Gastroesophageal sphincter (tissue), 4 donors: ENCODE measurements at places on chromosomes 16 and 17.

DNA sequence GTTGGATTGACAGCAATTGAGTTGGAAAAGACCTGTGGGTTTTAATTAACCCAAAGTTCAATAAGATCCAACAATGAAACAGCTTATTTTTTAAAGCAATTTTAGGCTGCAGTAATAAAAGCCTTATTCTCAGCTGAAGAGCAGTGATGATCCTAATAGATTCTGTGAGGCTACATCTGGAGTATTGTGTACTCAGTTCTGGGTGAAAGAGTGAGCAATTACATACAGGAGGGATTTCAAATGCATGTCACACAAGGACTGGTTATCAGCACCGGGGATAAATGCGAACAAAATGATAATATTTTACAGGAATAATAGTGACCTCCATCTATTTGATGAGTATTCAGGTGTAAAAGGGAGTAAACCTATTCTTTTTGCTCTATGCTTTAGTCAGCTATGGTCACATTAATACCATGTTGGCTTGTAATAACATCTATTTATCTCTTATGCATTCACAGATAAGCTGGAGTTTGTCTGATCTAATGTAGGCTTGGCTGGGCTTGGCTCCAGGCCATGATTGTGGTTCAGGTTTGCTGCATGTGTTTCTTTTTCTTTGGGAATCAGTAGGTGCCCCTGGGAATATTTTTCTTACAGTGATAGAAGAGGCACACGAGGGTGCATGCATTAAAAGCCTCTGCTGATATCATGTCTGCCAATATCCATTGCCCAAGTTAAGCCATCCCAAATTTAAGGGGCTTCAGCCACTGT, 22.2 kb upstream of the TOX3 start:
- no peak overlapping the region for H3K27ac ChIP-seq
- no peaks in the 10 kb centered on the region for H3K36me3 ChIP-seq
- no peaks in the 10 kb centered on the region for H3K4me1 ChIP-seq
- no peak for ATAC-seq
- H3K4me3 ChIP-seq: no peak overlapping the region

DNA sequence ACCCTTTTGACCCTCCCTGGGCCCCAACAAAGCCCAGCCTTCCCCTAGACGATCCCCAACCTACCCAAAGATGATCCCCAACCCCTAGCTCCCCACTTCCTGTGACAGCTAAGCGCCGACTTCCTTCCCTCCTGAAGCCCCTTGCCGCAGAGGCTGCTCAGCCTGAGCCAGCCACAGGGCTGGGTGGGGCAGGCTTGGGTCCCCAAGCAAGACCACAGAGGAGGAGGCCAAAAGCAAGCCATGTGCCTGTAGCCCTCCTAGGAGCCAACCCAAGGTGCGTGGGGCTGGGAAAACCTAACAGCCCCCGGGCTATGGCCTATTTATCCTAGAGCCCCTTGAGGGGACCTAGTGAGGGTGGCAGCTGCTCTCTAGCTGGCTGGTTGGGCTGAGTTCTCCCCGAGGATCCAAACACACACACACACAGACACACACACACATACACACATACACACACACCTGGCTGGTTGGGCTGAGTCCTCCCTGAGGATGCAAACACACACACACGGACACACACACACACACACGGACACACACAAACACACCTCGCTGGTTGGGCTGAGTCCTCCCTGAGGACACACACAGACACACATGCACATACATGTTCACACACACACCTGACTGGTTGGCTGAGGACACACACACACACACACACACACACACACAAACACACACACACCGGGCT, 4.8 kb downstream of the ARRB2 start:
- no peak for ATAC-seq
- no peaks in the 10 kb centered on the region for H3K27me3 ChIP-seq
- H3K27ac ChIP-seq: peak overlapping the region; percentile 21
- H3K36me3 ChIP-seq: no peaks in the 10 kb centered on the region

DNA sequence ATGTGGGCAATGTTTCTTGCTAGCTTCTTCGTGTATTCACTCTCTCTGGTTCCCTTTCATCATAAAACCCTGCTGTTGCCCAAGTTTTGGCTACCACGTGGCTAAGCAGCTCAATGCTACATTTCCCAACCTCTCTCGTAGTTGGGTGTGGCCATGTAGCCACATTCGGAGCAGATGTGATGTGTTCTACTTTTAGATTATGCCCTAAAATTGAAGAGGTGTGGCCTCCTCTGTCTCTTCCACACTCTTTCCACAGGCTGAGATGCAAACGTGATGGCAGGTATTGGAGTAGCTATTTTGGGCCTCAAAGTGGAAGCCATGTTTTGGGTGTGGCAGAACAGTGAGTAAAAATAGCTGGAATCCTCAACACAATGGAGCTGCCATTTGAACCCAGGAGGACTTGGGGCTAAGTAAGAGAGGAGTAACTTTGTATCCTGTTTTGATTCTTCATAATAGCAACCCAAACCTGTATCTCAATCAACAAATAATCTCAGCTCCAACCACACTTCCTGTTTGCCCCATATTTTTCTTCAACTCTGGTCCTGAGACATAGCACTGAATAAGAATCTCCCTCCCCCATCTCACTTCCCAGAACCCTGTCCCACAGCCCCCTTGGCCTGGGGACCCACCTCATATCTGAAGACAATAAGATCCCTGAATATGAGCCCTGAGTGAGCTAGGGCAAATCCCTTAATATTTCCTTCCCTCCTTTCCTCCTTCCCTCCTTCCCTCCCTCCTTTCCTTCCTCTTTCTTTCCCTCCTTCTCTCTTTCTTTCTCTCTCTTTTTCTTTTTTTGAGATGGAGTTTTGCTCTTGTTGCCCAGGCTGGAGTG, 4.0 kb downstream of the NUPR1 start:
- peak; percentile 58 for ATAC-seq
- H3K27me3 ChIP-seq: no peaks in the 10 kb centered on the region
- H3K27ac ChIP-seq: peak overlapping the region; percentile 76
- no peak overlapping the region for H3K4me3 ChIP-seq

DNA sequence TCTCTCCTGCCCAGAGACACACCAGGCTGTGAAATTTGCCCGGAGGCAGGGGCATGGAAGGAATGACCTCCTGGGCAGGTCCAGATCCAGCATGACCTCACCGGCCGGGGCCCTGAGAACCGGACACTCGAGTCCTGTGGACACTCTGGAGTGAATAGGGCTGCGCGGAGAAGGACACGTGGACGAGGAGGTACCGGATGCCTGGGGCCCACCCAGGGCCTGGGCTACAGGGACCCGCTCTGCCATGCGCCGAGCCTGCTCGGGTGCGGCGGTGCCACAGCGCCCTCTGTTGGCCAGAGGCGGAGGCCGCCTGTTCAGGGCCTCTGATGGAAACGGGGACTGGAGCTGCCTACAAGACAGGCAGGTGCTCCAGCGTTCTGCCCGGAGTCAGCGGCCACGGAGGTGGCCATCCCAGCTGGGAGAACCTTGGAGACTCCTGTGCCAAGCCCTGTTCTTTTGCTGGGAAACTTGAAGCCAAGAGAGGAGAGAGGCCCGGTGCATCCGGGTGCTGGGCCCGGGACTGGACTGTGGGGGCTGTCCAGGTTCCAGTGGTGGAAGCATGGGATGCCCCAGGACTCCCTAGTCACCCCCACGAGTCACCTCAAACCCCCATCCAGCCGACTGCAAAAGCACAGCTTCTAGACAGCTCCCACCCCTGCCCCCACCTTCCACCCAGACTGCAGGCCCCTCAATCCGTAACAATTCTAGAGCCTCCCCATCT, 19.3 kb upstream of the NXPH3 start:
- ATAC-seq: peak; percentile 80
- no peaks in the 10 kb centered on the region for H3K4me1 ChIP-seq
- no peaks in the 10 kb centered on the region for H3K36me3 ChIP-seq
- peaks cover 6% of the 10 kb centered on the region for H3K27me3 ChIP-seq
- H3K4me3 ChIP-seq: no peak overlapping the region

- H3K4me3 ChIP-seq: no peak overlapping the region
- H3K4me1 ChIP-seq: no peaks in the 10 kb centered on the region
- ATAC-seq: no peak
- H3K27ac ChIP-seq: no peak overlapping the region
- no peaks in the 10 kb centered on the region for H3K27me3 ChIP-seq
- H3K36me3 ChIP-seq: no peaks in the 10 kb centered on the region
These were observed 68.1 kb downstream of the NDEL1 start for GRCh38 chr17:8503807-8504206.

DNA sequence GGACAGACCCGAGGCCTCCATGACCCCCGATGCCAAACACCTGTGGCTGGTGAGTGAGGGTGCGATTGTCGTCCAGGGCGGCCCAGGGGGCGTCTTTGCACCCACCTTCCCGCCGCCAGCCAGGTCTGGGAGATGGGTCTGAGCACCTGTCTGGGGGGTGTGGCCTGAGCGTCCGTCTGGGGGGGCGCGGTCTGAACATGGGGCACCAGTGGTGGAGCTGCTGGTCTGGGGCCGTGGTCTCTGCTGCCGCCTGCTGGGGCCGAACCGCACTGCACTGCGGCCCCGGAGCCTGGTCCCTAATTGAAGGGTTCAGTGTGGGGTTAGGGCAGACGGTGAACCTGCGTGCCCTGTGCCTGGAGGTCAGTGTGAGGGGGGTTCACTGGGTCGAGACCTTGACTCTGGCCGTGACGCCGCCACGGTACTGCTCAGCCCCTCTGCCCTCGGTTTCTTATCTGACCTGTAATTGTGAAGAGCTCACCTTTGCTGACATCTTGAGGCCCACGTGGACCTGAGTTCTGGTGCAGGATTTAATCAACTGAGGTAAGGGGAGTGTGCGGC, 12.6 kb upstream of the TCF25 start:
- H3K27me3 ChIP-seq: no peaks in the 10 kb centered on the region
- no peak overlapping the region for H3K4me3 ChIP-seq
- ATAC-seq: peak; percentile 67
- H3K36me3 ChIP-seq: no peaks in the 10 kb centered on the region

DNA sequence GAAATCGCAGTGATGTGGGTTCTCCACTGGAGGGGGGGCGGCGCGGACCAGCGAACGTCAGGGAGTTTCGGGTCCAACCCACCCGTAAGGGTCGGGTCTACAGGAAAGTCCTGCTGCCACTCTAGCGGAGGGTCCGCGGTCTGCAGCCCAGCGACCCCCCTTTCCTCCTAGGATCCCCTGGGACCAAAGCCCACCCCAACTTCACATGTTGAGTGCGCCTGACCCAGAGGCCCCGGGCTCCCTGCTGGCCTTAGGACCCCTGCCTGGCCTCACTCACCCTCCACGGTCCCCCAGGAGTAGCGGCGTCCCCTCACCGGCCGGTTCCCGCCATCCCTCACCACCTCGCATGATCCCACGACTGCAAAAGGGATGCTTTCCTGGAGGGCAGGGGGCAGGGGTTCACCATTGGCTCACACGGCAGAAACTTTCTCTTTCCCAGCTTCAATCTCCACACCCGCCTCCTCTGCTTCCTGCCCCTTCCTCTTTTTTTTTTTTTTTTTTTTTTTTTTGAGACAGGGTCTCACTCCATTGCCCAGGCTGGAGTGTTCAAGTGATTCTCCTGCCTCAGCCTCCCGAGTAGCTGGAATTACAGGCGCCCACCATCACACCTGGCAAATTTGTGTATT, 3.1 kb downstream of the SEPTIN1 start:
- H3K36me3 ChIP-seq: no peaks in the 10 kb centered on the region
- peak overlapping the region; percentile 83 for H3K27ac ChIP-seq
- peaks cover 51% of the 10 kb centered on the region for H3K4me1 ChIP-seq
- peak overlapping the region; percentile 44 for H3K4me3 ChIP-seq
- H3K27me3 ChIP-seq: no peaks in the 10 kb centered on the region

DNA sequence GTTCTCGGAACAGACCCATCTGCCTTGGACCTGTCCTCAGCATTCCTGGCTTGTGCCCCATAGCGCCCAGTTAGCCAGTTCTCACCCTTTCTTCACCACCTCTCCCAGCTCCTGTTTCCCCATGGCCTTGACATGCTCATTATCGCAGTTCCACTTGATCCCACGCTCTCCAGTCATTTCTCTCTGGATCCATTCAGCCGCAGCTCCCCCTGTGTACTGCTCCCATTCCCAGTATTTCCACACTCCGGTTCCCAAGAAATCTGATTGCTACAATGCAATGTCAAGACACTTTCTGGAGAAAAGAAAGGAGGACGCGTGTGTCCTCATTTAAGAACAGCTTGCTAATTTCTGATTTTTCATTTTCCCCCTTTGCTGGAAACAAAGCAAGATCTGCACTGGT, 55.4 kb downstream of the TMEM186 start:
- H3K4me3 ChIP-seq: no peak overlapping the region
- no peak overlapping the region for H3K27ac ChIP-seq
- H3K4me1 ChIP-seq: peaks cover 23% of the 10 kb centered on the region
- ATAC-seq: no peak
- H3K36me3 ChIP-seq: no peaks in the 10 kb centered on the region
- no peaks in the 10 kb centered on the region for H3K27me3 ChIP-seq
